ENCODE measurements at places on chromosomes 6 and 20. TPM values are rescaled to one million over a fixed set of nuclear protein-coding genes. Genes with fewer than 3 reads are reported as not detected.

DNA sequence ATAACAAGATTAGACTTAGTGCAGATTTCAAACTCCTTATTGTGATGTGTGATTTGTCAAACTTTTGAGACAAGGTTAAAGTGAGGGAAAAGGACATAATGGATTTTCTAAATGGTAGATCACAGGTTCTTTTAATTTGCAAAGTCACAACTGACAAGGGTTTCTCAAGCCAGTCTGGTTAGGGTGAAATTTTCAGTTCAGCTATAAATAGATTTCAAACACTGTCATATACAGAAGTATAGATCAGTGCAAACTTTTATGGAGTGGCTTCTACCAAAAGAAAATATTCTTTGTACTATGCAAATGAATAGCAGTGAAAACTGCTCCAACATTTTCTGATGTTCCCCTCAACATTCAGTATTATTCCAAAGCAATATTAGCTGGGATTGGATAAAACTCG is 337.1 kb upstream of the MAN1A1 start:
- DNase-seq, result no peak

DNA sequence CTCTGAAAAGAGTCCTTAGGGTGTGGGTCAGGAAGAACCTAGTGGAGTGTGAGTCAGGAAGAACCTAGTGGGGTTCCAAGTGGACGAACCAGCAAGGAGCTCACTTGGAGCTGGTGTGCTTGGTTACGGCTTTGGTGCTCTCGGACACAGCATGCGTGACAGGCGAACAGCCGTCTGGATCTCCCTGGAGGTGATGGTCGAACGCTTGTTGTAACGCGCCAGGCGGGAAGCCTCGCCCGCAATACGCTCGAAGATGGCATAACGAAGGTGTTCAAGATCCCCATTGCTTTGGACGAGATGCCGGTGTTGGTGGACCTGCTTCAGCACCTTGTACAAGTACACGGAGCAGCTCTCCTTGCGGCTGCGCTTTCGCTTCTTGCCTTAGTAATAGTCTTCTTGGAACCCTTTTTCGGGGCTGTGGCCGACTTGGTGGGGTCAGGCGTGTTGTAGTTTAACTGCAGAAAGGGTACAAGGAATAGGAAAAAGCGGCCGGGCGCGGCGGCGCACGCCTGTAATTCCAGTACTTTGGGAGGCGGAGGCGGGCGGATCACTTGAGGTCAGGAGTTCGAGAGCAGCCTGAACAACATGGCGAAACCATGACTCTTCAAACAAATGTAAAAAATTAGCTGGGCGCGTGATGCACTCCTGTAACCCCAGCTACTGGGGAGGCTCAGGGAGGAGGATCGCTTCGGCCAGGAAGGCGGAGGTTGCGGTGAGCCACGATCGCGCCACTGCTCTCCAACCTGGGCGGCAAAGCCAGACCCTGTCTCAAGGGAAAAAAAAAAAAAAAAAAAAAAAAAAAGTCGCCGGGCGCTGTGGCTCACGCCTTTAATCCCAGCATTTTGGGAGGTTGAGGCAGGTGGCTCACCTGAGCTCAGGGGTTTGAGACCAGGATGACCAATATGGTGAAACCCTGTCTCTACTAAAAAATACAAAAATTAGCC is 48.0 kb downstream of the OR2B2 start:
- DNase-seq, result peak; percentile 68

Gene OGFR
- total RNA-seq, result 75.3 TPM

DNA sequence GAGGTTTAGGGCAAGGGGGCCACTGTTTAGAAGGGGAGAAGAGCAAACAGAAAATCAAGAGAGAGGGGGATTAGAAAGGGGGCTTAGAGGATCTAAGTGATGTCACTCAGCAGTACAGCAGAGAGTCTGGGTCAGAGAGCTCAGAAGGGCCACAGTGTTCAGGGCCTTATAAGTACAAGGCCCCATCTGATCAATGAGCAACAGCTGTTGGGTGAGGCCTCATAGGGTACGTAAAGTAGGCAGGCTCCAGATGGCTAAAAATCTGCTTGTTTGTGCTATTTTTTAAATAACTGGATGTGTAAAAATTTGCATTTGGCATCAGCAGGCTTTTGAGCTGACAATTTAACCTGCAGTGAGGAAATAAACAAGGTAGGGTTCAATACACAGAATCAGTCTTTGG is 149.8 kb downstream of the SH3BGRL2 start:
- DNase-seq, result no peak

GRCh38 chr6:157047951-157048350 is 270.8 kb downstream of the ARID1B start:
- DNase-seq, result peak; percentile 48

DNA sequence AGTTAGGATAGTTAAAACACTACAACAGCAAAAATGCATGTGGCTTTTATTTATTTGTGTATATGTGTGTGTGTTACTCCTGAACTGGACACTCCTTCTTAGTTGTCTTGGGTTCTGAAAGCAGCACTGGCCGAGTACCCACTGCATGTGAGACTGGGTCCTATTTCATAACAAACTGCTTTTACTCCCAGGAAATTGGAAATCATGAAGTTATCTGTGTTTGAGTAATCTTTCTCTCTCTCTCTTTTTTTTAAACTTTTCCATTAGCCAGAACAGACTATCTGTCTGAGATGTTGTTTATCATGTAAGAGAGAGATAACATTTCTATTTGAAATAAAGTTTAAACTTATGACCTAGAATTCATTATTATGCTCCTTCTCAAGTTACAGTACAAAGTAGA is 110.4 kb downstream of the LIN28B start:
- no peak for DNase-seq

- DNase-seq, result no peak
Measured at GRCh38 chr20:10591946-10592521, 81.8 kb downstream of the JAG1 start.

Gene PLA2G7
- not detected for total RNA-seq

Gene OPN5
- not detected for total RNA-seq

- no peak for DNase-seq
Measured at GRCh38 chr20:4084096-4084495, 68.7 kb upstream of the RNF24 start.

Gene RIN2
- 55.4 TPM for total RNA-seq

Gene CALHM4
- not detected for total RNA-seq

Gene TMEM63B
- 90.6 TPM for total RNA-seq

Gene PSORS1C1
- 5.2 TPM for total RNA-seq

GRCh38 chr6:27592481-27593199 is 119.7 kb upstream of the ZNF184 start:
- no peak for DNase-seq

- no peak for DNase-seq
Measured at GRCh38 chr6:37319856-37320480, 33.8 kb upstream of the RNF8 start.

DNA sequence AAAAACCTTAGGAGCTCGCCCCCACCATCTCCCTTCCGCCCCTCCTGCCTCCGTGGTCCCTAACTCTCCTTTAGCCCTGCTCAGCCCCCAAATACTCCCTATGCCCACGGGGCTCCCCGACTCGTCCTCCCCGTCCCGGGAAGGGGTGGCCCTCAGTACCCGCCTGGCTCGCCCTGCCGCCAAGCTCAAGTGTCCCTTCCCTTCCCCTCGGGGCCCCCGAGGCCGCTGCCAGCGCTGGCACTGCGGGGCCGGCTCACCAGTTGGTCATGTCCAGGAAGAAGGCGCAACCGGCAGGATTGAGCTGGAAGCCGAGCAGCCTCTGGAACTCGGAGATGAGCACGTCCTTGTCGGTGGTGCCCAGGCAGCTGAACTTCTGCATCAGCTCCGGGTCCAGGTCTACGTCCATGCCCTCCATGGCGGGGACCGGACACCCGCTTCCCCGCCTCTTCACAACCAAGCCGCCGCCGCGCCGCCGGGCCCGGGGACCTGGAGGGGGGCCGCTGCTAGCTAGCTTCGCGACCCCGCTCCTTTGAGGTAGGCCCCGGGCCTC is 303 bp downstream of the ILRUN start:
- DNase-seq, result peak; percentile 48

- no peak for DNase-seq
Measured at GRCh38 chr6:44933108-44933507, 395.0 kb upstream of the RUNX2 start.

DNA sequence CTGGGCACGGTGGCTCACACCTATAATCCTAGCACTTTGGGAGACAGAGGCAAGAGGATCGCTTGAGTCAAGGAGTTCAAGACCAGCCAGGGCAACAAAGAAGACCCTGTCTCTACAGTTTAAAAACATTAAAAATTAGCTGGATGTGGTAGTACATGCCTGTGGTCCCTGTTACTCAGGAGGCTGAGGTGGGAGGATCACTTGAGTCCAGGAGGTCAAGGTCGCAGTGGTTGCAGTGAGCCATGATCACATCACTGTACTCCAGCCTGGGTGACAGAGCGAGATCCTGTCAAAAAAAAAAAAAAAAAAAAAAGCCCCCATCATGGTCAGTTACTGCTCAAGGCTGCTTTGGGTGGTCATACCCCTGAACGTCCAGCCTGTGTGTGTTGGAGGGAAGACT is 55.8 kb downstream of the ARHGAP40 start:
- DNase-seq, result no peak

Gene MCCD1
- not detected for total RNA-seq

Gene AVP
- not detected for total RNA-seq

DNA sequence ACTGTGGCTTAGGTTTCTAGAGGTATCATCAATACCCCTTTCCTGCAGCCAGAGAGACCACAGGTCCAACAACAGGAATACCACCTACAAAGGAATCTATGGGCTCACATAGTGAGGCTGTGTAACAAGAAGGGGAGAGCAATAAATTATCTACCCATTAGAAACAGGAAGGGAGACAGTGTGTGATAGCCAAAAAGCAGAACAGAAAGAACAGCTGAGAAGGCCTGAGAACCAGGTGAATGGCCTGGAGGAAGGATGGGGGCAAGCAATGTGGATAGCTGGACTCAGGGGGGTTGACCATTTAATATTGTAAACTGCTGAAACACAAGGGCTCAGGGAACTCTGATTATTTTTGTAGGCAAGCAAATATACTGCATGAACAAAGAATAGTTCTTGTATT is 628.2 kb downstream of the COL12A1 start:
- DNase-seq, result no peak

DNA sequence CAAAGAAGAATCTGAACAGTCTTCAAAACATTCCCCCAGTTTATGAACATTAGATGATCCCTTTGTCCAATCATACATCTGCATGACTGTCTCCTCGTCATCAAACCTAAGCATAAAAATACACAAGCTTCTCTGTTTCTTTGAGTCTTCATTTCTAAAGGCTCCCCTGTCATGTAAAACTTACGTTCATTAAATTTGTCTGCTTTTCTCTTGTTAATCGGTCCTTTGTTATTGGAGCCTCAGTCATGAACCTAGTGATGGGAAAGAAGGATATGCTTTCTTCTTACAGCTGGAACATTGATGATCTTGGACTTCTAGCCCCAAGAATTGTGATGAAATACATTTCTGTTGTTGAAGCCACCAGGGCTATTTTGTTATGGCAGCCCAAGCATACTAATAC is 18.0 kb upstream of the RIPOR2 start:
- no peak for DNase-seq

DNA sequence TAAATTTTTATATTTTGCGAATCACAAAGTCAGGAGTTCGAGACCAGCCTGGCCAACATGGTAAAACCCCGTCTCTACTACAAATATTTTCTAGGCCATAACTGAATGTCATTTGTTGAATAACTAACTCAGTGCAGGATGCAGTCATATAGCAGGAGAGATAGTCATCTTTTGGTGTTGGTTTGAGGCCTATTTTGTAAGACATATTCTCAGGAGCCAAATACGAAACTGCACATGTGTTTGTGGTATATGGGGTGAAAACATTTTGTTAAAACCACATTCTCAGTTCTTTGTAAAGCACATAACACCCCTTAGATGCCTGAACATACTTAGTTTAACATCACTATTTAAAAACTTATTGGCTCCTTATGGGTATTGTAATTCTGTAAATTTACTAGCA is 4.7 kb upstream of the ENPP5 start:
- peak; percentile 37 for DNase-seq

- DNase-seq, result no peak
Measured at GRCh38 chr6:67544851-67545452, 1090.1 kb upstream of the ADGRB3 start.

Gene RBPJL
- total RNA-seq, result not detected

Gene ANKRD66
- total RNA-seq, result not detected

Gene GABRR2
- total RNA-seq, result not detected

Gene SLC22A3
- 5.8 TPM for total RNA-seq

DNA sequence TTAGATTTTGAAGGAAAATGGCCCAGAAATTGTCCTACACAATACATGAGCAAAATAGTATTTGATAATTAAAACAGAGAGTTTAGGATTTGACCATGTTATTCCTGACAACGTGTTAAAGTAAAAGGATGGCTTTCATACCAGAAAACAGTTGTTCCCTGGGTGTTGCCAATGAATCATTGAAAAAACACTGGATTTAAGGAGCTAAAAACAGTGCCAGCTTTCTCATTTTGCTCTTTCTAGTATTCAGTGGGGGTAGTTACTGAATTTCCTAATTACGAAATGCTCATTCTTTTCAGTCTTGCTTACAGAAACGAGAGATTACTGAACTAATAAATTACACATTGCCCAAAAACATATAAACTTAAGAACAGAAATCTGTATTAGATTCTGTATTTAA is 26.6 kb upstream of the SNAP91 start:
- no peak for DNase-seq

DNA sequence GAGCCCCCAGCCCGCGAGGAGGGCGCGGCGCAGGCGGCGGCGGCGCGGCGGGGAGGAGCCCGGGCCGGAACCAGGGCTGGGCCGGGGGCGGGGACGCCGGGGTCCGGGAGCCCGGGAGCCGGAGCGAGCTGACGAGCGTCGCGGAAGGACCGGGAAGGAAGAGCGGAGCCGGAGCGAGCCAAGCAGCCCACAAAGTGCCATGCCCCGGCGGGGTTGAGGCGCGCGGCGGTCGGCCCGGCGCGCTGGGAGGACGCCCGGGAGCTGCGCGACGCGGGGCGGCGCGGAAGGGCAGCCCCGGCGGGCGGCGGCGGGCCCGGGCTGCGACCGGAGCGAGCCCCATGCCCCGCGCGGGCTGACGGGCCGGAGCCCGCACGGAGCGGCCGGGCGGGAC is 289 bp downstream of the FOXP4 start:
- no peak for DNase-seq

DNA sequence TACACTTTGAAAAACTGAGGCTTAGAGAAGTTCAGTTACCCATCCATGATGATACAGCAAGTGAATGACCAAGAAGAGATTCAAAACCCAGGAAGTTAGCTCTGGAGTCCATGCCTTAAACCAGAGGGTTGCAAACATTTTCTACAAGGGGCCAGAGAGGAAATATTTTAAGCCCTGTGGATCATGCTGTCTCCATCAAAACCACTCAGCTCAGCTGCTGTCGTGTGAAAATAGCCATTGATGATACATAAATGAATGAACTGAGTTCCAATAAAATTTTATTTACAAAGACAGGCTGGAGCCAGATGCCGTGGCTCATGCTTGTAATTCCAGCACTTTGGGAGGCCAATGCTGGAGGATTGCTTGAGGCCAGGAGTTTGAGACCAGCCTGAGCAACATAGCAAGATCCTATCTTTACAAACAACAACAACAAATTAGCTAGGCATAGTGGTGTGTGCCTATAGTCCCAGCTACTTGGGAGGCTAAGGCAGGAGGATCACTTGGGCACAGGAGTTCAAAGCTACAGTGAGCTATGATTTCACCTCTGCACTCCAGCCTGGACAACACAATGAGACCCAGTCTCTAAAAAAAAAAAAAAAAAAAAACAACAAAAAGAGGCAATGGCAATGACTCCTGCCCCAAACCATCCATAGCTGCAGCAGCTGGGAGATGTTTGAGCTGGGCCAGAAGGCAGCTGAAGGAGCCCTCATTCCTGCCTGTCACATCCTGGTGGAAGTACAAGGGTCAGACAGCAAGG is 44.1 kb upstream of the RIN2 start:
- DNase-seq, result no peak

- DNase-seq, result no peak
Measured at GRCh38 chr20:53890443-53891305, 179.7 kb downstream of the BCAS1 start.

- no peak for DNase-seq
Measured at GRCh38 chr6:56916849-56917551, 37.9 kb upstream of the BEND6 start.

All from stomach (tissue), 19 donors.